Activated T-cell treated with anti-CD3 and anti-CD28 coated beads, Interleukin-2, amount 50 U/mL, for 72 hours (primary cell): ENCODE measurements at places on chromosomes 16 and 17. TPM values are rescaled to one million over a fixed set of nuclear protein-coding genes. Genes with fewer than 3 reads are reported as not detected.

- DNase-seq, result no peak
Measured at GRCh38 chr16:53087101-53087500, 32.3 kb downstream of the CHD9 start.

IGFALS gene
- 0.14 TPM for total RNA-seq

DNA sequence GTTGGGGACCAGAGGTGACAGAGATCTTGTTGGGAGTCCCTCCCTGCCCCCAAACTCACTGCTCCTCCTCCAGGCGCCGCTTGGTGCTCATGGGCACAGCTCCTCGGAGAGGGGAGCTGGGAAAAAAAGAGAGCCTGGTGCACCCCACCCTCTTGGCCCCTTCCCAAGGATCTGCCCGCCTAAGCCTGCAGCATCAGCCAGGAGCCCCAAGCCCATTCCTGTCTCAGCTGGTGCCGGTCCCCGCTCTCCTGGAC lies 400 bp downstream of the HCFC1R1 start:
- DNase-seq, result no peak

- DNase-seq, result no peak
Measured at GRCh38 chr17:70086516-70086915, 11.5 kb downstream of the KCNJ16 start.

SRSF2 gene
- 260 TPM for total RNA-seq

GRCh38 chr17:751269-752001 lies 629 bp downstream of the GEMIN4 start:
- DNase-seq, result peak; percentile 64

RSPRY1 gene
- 33.9 TPM for total RNA-seq
